NCI-H1694 treated with DMSO at 0.1 percent for 48 hours (cell line): ENCODE measurements at places on chromosomes 5 and 9.

DNA sequence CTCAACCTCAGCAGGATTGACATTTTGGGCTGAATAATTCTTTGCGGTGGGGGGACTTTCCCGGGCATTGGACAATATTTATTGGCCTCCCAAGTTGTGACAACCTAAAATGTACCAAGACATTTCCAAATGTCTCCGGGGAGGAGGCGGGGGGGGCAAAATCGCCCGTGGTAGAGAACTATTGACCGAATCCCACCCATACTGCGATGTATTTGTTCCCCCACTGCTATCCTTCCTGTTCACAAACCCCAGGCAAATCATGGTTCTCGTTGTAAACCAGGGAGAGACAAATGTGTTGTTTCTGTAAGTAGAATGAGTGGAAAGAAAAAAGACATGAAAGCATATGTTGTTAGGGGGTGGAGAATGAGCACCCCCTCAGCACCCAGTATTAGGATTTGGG lies 141.9 kb downstream of the PSAT1 start:
- DNase-seq = no peak

DNA sequence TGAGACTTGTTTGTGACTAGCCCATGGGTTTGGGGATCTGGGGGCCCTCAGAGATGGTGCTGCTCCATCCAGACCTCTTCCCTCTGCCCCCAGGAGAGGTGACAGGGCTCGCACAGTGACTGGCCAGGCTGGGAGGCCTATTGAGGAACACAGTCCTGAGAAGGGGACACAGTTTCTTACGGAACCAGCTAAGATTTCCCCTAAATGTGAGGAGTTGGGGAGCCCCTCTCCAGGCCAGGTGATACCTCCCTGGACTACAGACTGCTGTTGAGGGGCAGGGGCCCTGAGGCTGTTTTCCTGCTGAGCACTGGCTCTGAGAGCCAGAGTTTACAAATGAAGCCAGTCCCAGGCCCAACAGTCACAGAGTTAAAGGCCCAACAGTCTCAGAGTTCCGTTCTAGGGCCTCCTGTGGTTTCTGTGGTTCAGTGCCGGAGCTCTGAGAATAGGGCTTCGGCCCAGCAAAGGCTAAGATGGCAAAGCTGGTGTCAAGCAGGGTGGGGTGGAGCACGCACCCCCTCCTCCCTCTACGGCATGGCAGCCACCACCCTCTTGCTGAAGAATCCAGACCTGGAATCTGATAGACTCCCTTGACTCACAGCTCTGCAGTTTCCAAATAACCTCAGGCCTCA lies 1.1 kb upstream of the SEMA4D start:
- no peak for DNase-seq

GRCh38 chr5:95720094-95720786 lies 10.9 kb upstream of the RHOBTB3 start:
- no peak for DNase-seq

DNA sequence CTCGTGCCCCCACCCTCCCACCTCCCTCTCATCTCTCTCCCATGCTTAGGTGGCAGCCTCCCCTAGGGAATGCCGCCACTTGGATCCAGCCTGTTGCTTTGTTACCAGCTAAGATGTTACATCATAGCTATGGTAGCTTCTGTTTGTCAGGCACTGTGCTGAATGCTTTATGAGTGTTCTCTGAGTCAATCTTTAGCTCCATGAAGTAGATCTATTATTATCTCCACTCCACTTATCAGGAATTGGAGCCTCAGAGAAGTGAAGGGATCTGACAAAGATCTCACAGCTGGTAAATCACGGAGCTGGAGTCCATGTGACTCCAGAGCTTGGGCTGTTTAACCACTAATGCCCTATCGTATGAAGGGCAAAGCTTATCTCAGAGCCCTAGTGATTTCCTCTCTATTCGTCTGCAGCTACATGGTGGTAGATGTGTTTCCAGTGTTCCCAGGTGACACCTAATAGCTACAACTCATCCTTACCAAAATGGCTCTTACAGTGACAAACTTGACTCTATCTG lies 54.1 kb downstream of the GARNL3 start:
- no peak for DNase-seq

DNA sequence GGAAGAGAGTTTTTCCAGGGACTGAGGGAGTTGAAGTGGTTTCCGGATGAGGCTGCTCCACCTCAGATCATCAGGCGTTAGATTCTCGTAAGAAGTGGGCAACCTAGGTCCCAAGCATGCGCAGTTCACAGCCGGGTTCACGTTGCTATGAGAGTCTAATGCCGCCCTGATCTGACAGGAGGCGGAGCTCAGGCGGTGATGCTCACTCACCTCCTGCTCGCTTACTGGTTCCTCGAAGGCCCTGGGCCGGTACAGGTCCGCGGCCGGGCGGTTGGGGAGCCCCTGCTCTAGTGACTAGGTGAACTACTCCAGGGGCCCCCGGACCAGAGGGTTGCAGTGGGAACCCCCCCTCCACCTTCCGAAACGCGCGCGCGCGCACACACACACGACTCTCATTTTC lies 997 bp upstream of the RNF130 start:
- no peak for DNase-seq

GRCh38 chr9:4138180-4138579 lies 161.7 kb downstream of the GLIS3 start:
- DNase-seq = no peak
